ENCODE measurements at places on chromosomes 2 and 18. TPM values are rescaled to one million over a fixed set of nuclear protein-coding genes. Genes with fewer than 3 reads are reported as not detected.

DNA sequence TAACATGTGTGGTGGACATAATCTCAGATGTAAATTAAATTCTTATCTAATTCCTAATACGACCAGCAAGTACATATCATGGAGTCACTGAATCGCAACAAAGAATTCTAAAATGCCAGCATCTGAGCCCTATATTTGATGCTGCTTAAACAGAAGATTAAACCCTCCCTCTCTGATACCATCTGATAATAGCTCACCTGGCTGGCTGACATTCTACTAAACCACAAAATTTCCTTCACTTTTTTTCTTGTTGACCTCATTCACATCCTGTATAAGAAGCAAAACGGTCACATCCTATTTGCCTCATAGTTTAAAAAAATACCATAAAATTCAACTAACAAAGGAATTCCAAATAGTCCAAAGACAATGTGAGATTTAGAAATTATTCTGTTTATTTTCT is 371.6 kb upstream of the SLC8A1 start:
- no peak for DNase-seq

DNA sequence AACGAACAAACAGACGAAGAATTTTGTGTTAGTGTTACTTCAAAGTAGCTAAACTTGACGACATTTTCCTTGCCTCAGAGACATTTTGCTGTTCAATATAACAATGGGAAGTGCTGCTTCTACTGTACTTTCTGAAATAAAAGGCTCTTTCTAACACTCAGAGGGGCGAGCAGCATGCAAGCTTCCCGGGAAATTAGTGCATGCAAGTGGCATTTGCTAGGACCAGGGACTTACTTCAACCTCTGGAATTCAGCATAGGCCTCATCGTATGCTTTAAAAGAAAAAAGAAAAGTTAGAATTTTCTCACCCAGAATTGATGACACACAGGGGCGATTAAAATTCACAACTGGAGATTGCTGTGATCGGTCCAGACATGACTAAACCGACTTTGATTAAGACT is 62.5 kb upstream of the LPIN2 start:
- no peak for DNase-seq

GRCh38 chr2:9695941-9696340 is 65.1 kb upstream of the YWHAQ start:
- DNase-seq: no peak

DNA sequence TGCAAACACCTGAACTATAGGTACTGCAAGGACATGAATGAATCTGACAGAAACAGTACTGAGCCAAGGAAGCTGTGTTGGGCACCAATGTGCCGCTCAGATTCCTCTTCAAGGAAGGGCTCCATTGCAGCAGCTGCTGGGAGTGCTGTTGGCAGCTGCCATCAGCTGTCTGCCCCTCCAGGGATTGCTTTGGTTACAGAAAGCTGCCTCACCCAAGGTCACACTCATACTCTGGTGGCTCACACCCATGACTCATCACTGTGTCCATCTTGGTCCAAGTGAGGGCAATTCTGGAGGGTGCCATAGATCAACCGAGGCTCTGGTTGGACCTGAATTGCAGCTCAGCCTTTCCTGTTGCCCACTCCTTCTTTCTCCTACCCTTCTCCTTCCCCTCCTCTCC is 24.4 kb upstream of the TRPM8 start:
- DNase-seq: no peak

ANKRD29 gene
- 2.0 TPM for total RNA-seq

All from dermis microvascular lymphatic vessel endothelial cell (primary cell).